ENCODE measurements at places on chromosomes 5 and 9.

GRCh38 chr9:35725362-35725761 is 6.6 kb downstream of the TLN1 start:
- DNase-seq = no peak

GRCh38 chr9:114102484-114102883 is 3.4 kb upstream of the KIF12 start:
- DNase-seq = no peak

- no peak for DNase-seq
Observed at GRCh38 chr5:159402311-159402710, 72.0 kb upstream of the IL12B start.

DNA sequence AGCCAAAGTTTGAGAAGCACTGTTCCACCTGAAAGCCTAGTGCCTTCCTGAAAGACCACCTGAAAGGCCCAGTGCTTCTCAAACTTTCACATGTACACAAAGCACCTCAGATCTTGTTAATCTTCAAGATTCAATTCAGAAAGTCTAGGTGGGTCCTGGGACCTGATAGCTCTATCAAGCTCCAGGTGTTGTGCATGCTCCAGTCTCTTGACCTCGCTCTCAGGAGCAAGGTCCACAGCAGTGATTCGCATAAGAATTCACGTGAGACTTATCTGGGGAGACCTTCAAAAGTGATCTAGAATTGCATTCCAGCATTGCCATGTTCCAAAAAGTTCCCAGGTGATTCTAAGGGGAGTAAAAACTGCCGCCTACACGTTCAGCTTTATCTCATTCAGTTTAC is 102.1 kb downstream of the PIK3R1 start:
- DNase-seq = no peak

DNA sequence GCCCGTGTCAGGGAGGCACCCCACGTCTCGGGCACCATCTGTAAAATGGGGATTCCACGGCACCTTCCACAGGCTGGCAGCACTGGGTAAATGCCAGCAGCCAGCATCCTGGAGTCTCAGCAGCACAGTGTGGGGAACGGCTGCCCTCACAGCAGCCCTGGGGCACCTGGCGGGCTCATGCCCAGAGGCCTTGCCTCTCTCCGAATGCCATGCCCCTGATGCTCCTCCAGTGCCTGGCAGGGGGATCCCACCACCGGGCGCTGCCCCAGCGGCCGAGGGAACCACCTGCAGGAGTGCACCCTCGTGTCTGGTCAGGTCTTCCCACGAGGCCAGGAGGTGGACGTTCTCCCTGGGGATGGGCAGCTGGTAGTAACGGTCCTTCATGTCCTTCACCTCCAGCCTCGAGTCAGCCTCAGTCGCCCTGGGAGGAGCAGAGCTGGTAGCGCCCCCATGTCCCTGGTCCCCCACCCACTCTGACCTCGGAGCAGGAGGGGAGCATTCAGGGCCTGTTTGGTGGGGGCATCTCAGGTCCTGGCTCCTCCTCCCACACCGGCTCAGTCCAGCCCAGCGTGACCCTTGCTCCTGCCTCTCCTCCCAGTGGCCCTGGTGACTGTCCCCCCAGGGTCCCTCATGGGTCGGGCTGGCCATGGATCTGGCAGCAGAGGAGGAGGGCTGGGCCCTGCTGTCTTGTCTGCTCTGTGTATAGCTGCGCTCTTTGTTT is 49.9 kb upstream of the NRARP start:
- DNase-seq = no peak

- no peak for DNase-seq
Observed at GRCh38 chr5:168765551-168766425, 186.6 kb upstream of the PANK3 start.

GRCh38 chr9:131811405-131811804 is 71.5 kb upstream of the RAPGEF1 start:
- DNase-seq = no peak

DNA sequence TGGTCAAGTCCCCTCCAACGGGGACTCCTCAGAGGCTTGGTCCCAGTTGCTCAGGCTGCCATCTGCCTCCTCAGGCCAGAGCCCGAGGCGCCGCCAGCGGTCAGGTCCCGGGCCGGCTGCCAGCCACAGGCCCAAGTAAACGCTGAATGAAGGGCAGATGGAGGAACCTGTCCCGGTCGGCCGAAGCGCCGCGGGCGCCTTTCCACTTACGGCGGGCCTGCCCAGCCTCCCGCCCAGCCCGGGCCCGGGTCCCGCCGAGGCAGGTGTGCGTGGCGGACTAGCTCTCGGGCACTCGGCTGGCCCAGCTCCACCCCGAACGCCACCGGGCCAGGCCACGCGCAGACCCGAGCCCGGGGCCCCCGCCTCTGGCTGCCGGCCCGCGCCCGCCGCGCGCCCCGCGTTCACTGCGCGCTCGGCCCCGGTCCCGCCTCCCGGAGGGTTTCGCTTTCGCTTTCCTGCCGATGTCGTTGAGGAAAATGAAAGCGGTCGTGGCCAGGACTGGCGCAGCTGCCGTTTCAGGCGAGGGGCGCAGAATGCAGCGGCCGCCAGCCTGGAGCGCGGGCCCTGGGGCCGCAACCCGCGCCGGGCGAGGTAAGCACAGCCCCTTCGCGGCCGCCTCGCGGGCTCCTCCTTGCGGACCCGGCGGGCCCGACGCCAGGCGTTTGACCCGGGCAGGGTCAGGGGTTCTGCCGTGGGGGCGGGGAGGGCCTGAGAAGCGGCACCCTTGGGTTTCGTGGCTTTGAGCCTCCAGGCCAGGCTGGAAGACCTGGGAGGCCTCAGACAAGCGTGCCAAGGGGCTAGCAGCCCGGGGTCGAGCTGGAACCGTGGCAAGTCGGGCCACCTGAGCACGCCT is 41.2 kb downstream of the SLC22A5 start:
- peak; percentile 72 for DNase-seq

DNA sequence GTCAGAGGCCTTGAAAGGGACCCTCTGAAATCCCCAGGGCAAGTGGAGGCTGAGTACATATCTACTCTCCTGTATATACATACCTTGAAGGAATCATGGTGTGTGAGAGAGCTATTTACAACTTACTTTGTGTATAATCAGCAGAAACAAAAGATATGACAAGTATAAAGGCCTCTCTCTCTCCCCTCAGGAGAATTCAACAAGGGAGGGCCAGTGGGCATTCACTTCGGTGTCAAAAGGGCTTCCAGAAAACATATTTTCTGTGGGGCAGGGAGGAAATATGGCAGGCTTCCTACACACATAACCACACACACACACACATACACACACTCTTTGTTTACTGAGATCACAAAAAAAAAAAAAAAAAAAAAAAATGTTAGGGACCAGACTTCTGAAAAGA is 181.7 kb downstream of the BNC2 start:
- no peak for DNase-seq

- no peak for DNase-seq
Observed at GRCh38 chr5:94240596-94240992, 377.8 kb downstream of the KIAA0825 start.

GRCh38 chr5:40033411-40033810 is 608.6 kb upstream of the DAB2 start:
- no peak for DNase-seq

- no peak for DNase-seq
Observed at GRCh38 chr5:126837906-126838539, 61.1 kb downstream of the LMNB1 start.

- no peak for DNase-seq
Observed at GRCh38 chr9:123998278-123998925, 13.2 kb upstream of the LHX2 start.

DNA sequence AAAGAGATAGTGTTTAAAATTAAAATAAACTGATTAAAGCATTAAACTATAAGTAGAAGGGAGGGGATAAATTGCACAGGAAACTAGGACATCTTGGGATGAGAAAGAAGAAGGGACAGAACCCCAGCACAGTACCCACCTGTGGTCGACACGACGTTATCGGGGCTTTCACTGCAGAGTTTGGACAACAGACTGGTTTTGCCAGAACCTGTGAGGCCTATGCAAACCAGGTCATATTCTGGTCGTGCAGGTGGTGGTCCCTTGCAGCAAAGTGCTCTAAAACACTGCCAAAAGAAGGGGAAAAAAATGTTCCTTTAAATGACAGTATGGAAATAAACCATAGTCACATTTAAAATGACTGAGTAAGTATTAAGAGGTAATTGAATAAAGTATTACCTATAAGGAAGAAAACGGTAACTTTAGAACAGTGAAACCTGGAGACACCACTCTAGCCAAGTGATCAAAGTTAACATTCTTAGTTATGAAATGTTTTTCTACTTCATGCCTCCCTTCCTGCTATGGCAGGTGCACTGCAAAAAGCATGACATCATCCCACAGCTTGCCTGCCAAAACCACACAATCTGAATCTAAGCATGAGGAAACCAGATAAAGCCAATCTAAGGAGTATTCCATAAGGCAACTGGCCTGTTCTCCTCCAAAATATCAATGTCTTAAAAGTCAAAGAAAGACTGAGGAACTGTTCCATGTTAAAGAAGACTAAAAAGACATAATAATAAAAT is 138.6 kb downstream of the ARL15 start:
- DNase-seq = no peak

DNA sequence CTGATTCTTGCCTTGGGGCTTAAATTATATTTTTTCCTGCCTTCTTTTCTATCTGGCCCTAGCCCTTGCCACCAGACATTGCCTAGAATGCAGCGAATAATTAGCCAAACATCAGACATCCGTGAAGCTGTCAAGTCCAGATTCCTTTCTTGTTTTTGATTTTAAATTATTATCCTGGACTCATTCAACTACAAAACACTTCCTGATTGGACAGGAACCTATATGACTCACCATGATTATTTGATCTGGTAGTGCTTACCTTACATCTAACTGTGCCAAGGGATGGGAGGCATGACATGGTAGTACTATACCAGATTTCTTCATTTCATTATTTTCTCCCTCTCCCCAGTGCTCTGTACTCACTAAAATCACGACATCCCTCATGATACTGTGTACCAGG is 829.6 kb downstream of the TLR4 start:
- no peak for DNase-seq

- no peak for DNase-seq
Observed at GRCh38 chr9:121674952-121675351, 23.5 kb downstream of the DAB2IP start.

- no peak for DNase-seq
Observed at GRCh38 chr9:22238809-22239684, 207.6 kb upstream of the DMRTA1 start.

DNA sequence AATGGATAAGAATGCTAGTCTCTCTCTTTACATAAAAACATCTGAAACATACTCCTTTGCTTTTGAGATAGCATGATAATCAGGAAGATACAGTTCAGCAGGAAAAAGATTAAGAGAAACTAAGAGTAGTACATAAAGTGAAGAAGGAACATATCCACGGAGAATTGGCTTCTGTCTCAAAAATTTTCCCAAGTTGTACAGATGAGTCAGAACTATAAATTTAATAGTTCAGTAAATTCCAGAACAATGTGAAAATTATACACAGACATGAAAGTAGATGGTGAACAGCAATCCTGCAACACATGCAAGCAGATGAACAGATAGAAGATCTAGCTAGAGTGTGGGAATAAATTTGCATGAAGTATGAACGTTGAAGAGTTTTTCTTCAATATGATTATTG is 691.4 kb upstream of the RIOK2 start:
- DNase-seq = no peak

DNA sequence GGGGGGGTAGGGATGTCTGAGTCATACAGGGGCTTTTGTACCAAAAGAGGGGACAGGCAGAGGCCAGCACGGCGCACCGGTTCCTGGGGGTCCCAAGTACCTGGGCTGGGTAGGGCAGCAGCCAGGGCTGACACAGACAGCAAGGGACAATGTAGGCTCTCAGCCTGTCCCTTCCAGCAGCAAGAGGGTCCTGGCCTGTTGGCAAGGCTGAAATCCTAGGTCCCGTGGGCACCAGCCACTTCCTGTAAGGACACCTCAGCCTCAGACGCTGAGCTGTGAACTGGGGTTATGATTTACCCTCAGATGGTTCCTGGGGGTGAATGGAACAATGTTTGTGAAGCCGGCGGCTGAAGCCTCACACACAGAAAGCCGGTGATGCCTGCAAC is 41.3 kb downstream of the NACC2 start:
- DNase-seq = no peak

GRCh38 chr9:71916834-71917534 is 5.5 kb downstream of the C9orf85 start:
- DNase-seq = no peak

DNA sequence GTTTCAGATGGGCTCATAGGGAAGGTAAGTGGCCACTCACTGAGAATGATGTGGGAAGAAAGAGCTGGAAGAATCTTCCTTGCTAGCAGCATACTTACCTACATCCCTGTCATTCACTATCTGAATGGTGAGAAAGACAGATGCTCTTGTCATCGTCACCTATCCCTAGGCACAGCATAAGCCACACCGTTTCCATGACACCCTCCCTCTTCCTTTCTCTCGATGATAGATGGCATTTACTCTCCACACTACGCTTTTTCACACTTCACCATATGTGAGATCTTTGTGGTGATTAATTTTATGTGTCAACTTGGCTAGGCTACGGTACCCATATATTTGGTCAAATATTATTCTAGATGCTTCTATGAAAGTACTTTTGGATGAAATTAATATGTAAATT is 44.4 kb upstream of the FER start:
- no peak for DNase-seq

- DNase-seq = no peak
Observed at GRCh38 chr5:154059583-154059982, 20.8 kb downstream of the MFAP3 start.

DNA sequence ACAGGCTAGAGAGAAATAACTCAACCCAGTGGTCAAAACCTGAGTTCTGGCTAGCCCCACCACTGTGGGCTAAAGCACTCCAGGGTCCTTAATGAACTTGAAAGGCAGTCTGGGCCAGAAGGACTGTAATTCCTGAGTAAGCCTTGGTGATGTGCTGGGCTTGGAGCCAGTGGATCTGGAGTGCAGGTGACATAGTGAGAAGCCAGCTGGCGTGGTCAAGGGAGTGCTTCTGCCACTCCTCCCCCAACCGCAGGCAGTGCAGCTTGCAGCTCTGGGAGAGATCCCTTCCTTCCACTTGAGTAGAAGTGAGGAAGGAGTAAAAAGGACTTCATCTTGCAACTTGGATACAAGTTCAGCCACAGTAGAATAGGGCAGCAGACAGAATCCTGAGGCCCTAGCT is 424.0 kb downstream of the CDH18 start:
- DNase-seq = no peak

GRCh38 chr5:169744336-169744735 is 107.3 kb downstream of the DOCK2 start:
- DNase-seq = no peak

DNA sequence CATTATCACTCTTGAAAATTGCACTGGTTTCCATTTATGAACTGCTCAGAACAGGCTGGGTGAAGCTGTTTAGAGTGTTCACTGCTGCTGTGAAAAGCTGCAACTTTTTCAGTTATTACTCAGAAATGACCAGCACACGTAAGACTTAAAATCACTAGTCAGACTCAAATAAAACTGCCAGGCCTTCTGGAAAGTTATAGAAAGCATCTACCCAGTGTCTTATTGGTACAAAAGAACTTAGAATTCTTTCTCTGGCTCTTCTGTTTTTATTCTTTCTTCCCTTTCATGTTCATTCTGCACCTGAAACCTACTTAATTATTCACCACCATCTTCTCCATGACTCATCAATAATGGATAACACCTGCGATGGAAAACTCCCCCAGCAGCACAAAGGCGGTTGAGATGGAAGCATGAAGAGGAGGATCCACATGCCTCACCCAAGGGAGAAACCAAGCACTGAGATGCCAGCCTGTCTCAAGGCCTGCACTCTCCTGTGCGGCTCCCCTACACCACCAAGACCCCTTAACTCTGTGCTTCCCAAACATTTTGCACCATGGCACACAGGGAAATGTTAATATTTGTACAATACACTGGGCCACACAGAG is 171.9 kb downstream of the ENTREP1 start:
- DNase-seq = no peak

All from stimulated activated CD8-positive, alpha-beta memory T cell treated with anti-CD3 and anti-CD28 coated beads, Interleukin-2, amount 100 ng/mL, for 48 hours (primary cell).